NCI-H1417 (cell line): ENCODE measurements at places on chromosomes 1 and 21.
A peak's percentile ranks its signal among the peaks of the same experiment; 100 is the strongest.

GRCh38 chr1:14934867-14935266 lies 218.7 kb upstream of the TMEM51 start:
- DNase-seq: no peak

DNA sequence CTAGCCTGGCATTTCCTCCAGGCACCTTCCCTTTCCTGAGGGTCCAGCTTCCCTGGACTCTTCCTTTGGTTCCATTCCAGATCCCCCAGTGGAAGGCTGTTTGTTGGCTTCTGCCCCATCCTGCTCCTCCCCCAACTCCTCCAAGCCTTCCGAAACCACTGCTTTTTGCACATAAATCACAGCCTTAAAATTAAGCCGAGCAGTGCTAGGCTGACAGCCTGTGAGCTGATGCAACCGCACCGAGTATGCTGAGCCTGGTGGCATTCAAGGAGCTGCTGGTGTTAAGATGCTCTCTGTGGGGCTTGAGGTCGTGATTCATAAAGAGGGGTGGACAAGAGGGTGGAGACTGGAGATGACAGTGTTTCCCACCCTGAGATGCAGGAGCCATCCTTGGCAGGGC lies 266.6 kb upstream of the C1orf174 start:
- no peak for DNase-seq

DNA sequence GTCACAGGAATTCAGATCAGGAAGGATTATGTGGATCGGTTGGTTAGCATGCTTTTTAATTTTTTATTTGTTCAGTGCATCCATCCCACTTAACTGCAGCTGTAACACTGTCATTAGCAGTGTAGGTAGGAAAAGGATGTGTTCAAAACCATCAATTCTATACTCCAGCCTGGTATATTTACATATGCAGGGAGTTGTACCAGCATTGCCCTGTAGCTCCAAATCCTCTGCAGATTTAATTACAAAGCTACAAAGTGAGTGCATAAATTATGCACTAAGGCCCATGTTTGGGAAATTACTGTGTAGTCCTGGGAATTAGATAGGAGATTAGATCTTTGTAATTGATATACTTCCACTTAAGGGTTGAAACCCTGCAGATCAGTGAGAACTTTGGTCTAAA lies 15.9 kb upstream of the OSBPL9 start:
- peak; percentile 16 for DNase-seq

GRCh38 chr1:22341791-22342605 lies 109.7 kb upstream of the ZBTB40 start:
- DNase-seq: peak; percentile 32

DNA sequence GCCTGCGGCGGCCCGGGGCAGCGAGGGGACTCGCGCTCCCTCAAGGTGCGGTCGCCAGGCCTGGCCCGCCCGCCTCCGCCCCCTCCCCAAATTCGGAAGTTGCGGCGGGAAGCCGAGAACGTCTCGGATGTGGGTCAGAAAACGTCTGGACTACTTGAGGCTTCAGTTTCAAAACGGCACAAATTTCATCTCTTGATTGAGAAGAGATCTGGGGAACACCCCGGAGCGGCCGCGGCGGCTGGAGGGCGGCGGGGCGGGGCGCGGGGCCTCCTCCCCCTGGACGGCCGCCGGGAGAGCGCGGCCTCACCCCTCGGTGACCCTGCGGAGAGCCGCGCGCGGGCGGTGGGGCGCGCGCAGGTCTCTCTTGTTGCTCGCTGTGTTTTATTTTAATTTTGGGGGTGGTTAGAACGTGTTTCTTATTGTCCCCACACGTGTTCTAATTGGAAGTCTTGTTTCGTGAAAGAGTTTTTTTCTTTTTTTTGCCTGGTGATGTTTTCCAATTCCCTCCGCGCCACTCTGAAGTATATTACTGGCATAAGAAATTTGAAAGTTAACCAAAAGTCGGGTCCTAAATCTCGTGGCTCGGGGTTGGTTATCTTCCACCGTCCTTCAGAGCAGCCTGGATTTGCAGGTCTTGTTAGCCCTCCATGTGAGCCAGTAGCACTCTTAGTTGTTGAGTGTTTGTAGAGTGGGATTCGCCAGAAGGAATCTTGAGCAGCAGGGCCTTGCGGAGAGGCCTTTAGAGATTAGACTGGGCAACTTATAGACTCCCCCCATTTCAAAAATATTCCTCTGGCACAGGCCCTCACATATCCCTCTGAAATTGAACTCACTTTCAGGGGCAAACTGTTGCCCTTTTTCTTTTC lies 749 bp downstream of the PCBP3 start:
- peak; percentile 59 for DNase-seq
